ENCODE measurements at places on chromosomes 5 and 9.

GRCh38 chr5:77452351-77452750 is 39.8 kb downstream of the WDR41 start:
- no peak for DNase-seq

- DNase-seq = no peak
Observed at GRCh38 chr9:120716483-120716882, 2.2 kb upstream of the MEGF9 start.

DNA sequence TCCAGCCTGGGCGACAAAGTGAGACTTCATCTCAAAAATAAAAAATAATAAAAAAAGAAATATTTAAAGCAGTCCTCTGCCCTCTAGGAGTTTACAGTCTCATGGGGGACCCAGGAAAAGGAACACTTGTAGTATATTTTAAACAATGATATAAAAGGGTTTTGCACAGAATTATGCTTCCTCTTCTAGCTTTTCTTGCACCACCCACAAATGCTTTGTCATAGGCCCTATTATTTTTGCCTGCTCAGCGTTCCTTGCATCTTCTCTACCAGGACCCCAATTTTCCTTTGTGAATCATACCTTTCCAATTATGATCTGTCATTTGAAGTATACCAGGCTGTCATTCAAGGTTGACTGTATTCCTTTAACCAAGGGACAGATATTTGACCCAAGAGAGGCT is 164.8 kb upstream of the CDKN2B start:
- DNase-seq = no peak

GRCh38 chr9:70049236-70049635 is 5.6 kb downstream of the MAMDC2 start:
- peak; percentile 83 for DNase-seq

DNA sequence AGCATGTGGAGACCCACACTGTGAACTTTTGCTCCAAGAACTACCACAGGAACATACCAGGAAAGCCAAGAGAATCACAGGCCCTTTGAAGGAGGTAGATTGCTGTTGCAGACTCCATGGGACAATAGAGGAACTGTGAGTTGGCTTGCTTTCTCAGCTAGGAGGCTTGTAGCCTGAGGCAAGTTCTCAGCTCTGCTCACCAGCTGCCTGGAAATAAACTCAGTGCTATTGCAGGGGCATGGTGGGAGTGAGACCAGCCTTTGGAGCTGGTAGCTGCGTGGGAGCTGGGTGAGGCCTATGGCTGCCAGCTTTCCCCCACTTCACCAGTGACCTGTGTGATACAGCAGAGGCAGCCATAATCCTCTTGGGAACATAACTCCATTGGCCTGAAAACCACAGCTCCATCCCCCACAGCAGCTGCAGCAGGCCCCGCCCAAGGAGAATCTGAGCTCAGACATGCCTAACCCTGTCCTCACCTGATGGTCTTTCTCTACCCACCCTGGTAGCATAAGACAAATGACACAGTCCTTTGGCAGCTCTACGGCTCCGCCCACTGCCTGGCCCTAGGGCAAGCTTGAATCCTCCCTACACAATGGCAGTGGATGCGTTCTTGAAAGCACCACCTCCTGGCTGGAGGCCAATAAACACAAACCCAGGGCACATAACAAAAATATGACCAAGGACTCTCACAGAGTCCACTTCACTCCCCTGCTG is 389.5 kb downstream of the KIF4B start:
- DNase-seq = no peak

DNA sequence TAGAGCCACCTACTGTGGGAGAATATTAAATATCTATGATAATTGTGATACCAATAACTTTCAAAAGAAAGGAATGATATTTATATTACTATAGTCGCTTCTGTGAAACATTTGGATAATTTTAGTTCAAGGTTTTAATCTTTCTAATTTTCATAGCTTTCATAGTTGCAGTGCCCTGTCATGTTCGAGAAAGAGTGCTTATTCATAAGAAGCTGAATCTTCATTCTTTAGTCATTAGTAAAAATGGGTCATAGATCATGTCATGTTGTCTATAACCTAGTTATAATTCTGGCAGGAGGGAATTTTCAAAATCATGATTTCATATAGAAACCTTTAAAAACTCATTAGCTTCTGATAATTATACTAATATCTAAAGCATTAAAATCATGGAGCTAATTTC is 685.6 kb downstream of the CETN3 start:
- DNase-seq = no peak

- DNase-seq = no peak
Observed at GRCh38 chr9:28720746-28721145, 1147.5 kb upstream of the C9orf72 start.

GRCh38 chr9:26682796-26683496 is 209.7 kb downstream of the CAAP1 start:
- DNase-seq = no peak

- DNase-seq = no peak
Observed at GRCh38 chr5:1209896-1210776, 8.7 kb downstream of the SLC6A19 start.

DNA sequence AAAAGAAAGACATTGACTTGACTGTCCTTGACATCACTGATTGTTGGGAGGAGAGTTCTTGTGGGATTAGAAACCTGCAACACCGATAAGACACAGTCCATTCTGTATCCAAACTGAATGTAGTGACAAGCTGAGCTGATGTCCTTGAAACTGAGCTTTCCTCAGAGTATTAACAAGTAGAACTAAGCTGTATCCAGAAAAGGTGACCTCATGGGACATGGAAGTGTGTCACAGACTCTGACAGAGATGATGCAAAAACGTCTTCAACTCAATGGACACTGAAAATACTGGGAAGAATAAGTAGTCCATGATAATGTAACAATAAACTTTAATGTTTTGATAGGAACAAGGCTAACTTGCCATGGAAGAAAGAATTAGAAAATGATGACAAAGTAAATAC is 690.1 kb downstream of the CDH18 start:
- DNase-seq = no peak

- DNase-seq = peak; percentile 41
Observed at GRCh38 chr5:15645381-15646160, 145.6 kb downstream of the FBXL7 start.

GRCh38 chr5:78806544-78806943 is 158.0 kb upstream of the LHFPL2 start:
- peak; percentile 99 for DNase-seq

DNA sequence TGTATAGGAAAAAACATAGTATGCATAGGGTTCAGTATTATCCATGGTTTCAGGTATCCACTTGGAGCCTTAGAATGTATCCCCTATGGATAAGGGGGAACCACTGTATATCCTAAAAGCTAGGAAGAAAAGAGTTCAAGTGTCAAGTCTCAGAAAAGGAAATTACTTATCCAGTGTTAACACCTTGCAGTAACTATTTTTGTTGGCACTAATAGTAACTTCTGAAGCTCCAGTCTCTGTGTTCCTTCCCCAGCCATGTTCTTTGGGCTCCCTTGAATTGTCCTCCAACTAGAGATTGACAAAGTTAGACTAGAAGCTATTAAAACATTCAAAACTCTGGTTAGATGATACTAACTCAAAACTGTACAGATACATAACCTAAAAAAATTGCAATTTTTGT is 370.8 kb downstream of the NFIB start:
- DNase-seq = no peak

DNA sequence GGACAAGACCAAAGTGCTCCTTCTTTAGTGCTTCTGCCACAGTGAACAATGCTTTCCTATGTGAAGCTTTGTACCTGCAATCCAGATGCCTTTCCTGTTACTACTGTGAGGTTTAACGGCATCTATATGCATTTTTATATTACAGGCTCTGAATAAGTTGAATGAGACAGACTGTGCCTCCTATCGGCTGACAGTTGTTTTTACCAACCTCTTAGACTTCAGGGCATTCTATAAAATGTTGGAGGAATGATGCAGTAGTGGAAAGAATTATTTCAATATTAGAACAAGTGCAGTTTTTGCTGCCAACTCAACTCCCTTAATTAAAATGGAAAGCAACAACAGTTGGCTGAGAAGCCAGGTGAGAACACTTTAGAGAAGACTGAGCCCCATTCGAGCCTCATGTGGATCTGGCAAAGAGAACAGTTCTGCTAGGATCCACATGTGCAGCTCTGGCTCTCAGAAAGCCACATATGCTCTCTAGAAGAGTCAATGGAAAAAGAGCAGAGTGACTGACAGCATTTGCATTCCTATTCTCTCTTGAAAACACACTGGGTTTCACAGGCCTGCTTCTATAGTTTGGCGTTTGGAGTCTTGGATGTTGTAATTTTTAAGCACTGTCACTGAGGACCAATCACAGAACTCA is 147.5 kb downstream of the LURAP1L start:
- no peak for DNase-seq

DNA sequence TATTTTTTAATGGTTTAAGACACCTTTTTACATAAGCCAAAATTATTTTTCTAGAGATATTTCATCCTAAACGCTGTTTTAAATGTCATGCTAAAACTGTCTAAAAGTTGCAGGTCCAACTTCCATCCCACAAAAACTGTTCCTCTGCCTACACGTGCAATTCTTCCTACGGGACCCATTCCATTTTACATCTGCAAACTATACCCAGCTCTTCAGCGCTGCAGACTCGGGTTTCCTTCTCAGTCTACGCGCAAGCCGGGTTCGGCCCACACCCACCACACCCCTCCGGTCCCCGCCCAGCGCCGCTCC is 8.7 kb downstream of the RANBP6 start:
- no peak for DNase-seq

DNA sequence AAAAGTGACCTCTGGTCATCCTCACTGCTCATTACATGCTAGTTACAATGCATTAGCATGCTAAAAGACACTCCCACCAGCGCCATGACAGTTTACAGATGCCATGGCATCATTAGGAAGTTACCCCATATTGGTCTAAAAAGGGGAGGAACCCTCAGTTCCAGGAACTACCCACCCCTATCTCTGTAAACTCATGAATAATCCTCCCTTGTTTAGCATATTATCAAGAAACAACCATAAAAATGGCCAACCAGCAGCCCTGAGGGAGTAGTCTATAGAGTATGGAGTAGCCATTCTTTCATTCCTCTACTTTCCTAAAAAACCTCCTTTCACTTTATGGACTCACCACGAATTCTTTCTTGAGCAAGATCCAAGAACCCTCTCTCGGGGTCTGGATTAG is 89.4 kb downstream of the ATPSCKMT start:
- no peak for DNase-seq

DNA sequence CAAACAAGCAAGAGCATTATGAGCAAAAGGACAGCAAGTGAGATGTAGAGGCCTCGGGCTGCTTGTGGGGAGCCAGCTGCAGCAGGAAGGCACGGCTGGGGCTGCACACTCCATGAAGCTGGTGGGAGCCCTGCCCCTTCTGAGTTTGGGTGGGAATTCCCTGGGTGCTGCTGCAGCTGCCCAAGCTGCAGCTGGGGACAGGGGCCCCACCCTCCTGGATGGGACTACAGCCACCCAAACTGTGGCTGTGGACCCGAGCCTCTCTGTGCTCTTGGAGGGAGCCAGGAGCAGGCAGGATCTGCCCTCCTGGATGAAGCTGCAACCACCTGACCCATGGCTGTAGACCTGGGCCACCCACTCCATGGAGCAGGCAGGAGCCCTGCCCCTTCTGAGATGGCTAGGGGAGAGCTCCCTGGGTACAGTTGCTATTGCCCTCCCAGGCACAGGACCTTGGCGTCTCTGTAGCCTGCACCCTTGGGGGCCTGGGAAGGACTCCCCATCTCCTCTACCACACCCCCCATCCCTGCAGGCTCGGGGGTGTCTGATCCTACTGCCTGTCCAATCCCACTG is 159.1 kb downstream of the ERCC6L2 start:
- DNase-seq = no peak

DNA sequence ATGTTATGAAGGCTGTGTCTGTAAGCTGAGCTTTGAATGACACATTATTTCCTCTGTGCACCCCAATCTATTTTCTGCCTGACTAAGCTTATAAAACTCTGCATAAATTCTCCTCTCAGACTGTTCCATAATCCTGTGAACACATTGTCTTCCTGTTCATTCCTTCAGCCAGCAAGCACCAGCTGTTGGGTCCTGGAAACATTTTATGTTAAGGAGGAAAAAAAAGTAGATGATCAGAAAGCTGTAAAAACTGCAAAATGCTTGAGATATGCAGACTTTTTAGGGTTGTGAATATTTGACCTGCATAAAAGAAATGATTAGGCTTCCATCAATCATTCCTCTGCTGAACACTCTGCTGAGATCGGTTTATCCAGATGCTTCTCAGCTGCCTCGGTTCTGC is 1246.0 kb upstream of the DMAC1 start:
- no peak for DNase-seq

DNA sequence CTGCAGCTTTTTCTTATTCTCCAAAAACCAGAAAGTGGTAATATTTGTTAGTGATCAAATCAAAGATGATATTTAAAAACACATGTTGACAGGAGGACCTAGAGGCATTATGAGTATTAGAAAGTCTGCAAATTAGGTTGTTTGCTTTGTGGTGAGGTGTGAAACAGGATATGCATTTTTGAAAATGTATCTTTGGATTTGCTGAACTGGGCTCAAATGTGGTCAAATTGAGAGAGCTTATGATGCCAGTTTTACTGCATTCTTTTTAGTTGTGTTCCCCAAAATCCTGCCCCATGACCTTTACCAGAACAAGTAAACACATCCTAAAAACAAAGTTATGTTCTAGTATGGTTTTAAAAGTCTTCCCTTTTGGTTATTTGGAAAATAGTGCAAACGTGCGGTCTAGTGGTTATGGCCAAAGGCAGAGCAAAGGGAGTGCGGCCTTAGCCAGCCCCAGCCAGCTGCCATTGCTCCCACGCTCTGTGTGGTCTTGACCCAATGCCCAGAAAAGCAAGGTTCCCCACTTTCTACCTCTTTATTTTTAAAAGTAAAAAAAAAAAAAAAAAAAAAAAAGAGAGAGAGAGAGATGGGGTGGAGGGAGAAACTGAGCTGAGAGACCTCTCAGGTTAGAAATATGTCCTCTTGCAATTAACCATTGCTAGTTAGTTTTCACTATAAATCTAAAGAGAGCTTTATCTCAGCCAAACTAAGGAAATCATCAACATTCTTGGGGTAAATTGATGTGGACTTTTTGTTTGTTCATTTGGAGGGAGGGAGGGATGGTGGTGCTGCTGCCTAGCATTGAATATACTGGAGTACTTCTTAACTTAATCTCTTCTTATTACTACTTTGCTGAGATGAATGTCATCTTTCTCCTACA is 176.6 kb downstream of the ARHGAP26 start:
- no peak for DNase-seq

DNA sequence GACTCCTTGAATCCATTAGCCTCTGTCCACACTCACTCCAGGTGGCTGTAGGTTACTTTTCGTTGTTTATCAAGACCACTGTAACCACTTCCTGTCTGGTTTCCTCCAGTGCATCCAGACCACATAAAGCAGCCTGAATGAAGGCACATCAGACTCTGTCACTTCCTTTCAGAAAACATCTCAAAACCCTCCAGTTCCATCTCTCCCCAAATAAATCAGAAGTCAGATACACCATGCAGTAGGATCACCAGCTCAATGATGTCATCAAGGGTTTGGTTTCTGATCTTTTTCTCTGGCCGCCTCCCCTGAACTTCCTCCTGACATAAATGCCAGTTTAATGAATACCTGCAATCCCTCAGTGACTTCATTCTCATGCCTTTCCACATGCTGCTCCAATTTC is 161.2 kb downstream of the ZNF462 start:
- peak; percentile 52 for DNase-seq

- DNase-seq = peak; percentile 93
Observed at GRCh38 chr9:133943781-133944745, 48.1 kb downstream of the VAV2 start.

- peak; percentile 58 for DNase-seq
Observed at GRCh38 chr5:54159153-54159892, 151.1 kb downstream of the ARL15 start.

- no peak for DNase-seq
Observed at GRCh38 chr5:56070851-56071465, 76.2 kb upstream of the IL6ST start.

- DNase-seq = no peak
Observed at GRCh38 chr5:6573651-6574101, 59.2 kb downstream of the NSUN2 start.

- DNase-seq = no peak
Observed at GRCh38 chr5:172754596-172755356, 16.2 kb downstream of the DUSP1 start.

All from RPMI7951 (cell line).